ENCODE measurements at places on chromosomes 16 and 17.

DNA sequence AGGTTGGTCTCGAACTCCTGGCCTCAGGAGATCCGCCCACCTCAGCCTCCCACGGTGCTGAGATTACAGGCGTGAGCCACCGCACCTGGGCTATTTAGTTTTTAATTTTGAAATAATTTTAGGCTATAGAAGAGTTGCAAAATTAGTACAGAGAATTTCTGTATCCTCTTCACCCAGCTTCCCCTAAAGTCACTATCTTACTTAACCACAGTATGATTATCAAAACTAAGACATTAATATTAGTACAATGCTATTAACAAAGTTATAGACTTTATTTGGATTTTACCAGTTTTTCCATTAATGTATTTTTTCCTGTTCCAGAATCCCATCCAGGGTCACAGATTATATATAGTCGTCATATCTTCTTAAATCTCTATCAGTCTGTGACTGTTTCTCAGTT lies 62.6 kb downstream of the CLEC19A start:
- DNase-seq = no peak

GRCh38 chr16:30028438-30029076 lies 2.5 kb downstream of the TLCD3B start:
- no peak for DNase-seq

DNA sequence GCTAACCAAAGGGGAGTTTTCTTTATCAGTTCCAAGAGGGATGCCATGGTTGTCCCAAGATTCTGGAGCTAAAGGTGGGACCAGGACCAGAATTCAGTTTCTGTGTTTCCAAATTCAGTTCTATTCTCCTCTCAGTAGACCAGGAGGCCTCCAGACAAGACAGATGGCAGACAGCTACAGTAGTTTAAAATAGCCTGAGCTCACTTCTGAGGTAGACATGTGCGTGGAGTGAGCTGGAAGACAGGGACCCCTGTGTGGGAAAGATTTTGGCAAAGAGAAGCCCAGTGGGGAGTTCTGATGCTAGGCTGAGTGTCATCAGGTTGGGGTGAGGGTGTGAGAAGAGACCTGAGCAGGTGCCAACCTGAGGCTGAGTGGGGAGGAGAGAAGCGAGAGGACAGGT lies 95.4 kb downstream of the PRKCB start:
- no peak for DNase-seq

- no peak for DNase-seq
Measured at GRCh38 chr16:75810342-75810741, 84.1 kb upstream of the CPHXL start.

- no peak for DNase-seq
Measured at GRCh38 chr16:75501359-75501758, 6.1 kb upstream of the CHST6 start.

DNA sequence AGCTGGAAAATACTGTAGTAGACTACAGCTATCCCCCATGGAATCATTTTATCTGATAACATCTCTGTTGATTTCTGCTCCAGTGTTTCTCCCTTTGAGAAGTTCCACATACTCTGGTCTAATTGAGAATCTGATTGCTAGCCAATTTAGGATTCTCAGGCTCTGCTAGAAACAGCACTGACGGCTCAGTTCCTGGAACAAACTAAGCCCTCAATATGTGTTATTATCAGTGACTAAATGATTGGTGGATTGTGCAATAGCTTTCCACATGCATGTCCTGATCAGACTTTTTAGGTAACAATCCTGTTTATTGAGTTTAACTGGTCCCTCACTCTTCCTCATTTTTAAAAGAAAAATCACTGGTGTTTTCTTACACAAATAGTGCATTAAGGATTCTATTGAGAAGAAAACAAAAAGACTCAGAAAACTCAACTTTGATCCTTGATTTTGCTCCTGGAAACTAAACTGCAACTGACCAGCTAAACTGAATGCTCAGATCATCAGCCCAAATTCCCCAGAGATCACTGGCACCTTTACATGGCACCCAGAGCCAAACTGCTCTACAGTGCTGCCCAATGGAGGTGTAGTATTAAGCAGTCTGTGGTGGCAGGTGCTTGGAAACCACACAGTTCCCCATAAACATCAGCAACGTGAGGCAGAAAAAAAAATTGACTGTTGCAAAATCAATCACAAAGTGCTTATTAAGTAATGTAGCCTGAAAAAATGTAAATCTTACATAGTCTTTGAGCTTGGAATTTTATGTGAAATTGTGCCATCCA lies 423.7 kb downstream of the TOX3 start:
- no peak for DNase-seq

- no peak for DNase-seq
Measured at GRCh38 chr17:17609121-17609520, 17.6 kb upstream of the PEMT start.

DNA sequence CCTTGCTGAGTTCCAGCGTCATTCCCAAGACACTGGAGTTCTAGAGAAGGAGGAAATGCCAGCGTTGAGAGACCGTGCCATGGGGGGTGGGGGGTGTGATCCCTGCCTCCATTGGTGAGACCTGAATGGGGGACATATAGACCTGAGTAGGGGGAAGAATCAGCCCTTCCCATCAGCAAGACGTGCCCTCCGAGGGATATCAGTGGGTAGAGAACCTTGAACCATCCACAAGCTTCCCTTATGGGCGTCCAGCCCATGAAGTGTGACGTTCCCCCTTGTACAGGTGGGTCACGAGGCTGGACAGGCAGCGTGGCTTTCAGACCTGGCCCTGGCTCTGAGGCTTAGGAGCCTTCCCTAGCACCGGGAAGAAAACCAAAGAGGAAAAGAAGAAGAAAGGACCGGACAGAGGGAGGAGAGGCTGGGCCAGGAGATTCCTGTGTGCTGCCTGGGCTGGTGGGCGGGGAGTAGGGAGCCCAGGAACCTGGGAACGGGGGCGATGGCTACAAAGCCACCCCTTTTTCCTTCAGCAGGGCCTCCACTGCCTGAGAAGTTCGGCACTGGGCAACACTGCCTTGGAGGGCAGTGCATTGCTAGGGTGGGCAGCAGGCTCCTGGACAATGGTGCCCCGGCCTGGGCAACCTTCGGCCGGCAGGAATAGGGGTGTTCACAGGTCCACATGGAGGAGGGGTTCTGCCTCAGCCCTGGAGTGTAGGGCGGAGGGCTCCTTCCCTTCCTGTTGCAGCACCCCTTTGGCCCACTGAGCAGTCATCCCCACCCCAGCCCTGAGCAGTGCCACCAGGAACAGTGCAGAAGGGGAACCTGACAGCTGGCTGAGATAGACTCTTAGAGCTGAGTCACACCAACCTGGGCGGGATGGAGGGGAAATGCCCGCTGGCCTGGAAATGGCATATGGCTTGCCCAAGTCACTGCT lies 7.2 kb downstream of the RAB11FIP4 start:
- DNase-seq = no peak

- no peak for DNase-seq
Measured at GRCh38 chr17:77499699-77500435, 359.1 kb downstream of the SEC14L1 start.

GRCh38 chr16:12303653-12304052 lies 327.1 kb downstream of the SNX29 start:
- no peak for DNase-seq

DNA sequence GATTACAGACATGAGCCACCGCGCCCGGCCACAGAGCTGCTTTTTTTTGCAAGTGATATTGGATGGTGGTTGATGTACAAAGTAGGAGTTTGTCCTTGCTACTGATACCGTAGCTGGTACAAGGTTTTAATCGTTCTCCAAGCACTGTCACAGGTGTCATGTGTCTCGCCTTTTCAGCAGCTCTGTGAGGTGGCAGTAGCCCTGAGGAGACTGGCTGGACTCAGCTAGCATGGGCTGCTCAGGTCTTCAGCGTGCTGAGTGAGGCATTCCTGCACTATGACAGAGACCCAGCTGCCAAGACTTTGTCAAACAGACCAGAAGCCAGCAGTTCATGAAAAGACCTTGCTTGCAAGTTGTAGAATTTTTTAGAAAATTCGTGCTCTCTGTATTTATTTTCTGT lies 7.2 kb downstream of the WWOX start:
- DNase-seq = no peak

DNA sequence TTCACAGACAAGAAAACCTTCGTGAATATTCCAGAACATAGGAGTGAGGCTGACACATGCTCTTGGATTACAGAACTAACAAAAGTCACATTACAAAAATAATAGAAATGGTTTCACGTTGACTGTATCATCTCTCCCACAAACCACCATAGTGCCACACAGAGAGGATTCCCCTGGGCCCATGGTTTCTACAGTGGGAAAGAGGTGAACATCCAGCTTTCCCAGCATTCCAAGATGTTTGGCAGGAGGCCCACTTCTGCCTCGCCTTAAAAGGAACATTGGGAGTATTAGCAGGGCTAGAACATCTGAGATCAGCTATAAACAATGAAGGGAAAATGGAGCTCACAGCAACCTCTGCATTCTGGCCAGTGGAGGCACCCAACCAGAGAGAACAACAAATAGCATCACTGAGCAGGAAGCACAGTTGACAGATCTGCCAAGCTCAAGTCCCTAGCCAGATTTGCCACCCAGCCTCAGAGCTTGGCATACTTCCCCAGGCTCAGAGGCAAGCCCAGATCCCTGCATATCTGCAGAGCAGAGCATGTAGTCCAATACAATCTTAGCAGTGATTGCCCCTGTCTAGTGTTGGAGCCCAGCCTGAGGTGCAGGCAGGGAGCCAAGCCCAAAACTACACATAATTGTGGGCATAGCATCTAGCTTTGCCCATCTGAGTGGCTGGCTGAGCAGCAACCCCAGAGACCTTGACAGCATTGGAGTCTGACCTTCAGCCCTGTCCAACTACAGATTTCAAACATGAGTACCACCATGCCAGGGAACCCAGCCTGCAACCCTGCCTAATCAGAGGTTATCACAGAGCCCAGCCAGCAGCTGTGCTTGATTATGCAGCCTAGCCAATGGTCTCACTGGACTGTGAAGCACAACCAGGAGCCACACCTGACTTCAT lies 260.4 kb downstream of the CEP112 start:
- no peak for DNase-seq

DNA sequence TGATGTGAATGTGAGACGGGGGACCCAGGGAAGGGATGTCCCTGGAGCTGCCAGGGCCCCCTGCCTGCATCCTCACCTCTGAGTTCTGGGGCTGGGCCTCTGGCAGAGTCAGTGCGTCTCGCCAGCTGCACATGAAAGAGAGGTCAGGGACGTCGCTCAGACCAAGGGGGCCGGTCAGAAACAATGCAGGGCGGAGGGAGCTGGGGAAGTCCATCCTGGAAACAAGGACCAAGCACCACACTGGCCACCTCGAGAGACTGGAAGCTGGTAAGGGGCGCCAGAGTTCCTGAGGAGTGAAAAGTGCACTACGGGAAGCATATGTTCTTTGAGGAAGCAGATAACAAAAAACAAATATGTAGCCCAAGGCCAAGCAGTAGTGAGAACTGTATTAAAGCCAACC lies 2.1 kb downstream of the TAF1C start:
- no peak for DNase-seq

GRCh38 chr16:48284772-48285409 lies 37.6 kb upstream of the ABCC11 start:
- no peak for DNase-seq

- DNase-seq = no peak
Measured at GRCh38 chr16:89785523-89786155, 30.8 kb downstream of the FANCA start.

GRCh38 chr17:64060331-64060730 lies 39.9 kb upstream of the ICAM2 start:
- DNase-seq = no peak

GRCh38 chr17:48506246-48506645 lies 24.6 kb downstream of the HOXB1 start:
- DNase-seq = no peak

DNA sequence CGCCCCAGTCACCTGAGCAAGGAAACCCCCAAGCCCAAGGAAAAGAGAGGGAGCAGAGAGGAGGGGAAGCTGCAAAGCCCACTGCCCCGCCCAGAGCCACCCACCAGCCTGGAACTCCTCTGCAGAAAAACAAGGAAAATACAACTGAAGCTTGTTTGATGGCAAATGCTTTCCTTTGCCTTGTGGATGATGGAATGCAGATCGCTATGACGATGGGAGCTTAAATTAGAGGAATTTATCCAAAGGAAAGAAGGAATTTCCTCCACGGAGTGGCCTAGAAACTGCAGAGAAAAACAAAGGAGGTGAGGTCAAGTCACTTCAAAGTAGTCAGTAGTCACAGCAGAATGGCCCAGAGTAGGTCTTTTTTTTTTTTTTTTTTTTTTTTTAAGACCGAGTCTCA lies 31.5 kb upstream of the ASGR2 start:
- no peak for DNase-seq
